ENCODE measurements at places on chromosomes 7 and 10. TPM values are rescaled to one million over a fixed set of nuclear protein-coding genes. Genes with fewer than 3 reads are reported as not detected.

The DENND2A gene
- total RNA-seq, result 18.0 TPM

The LRWD1 gene
- total RNA-seq, result 14.1 TPM

The MYL10 gene
- total RNA-seq, result not detected

The KIAA1217 gene
- 63.8 TPM for total RNA-seq

The SPAM1 gene
- total RNA-seq, result not detected

The CELF2 gene
- 39.2 TPM for total RNA-seq

The TDRD1 gene
- total RNA-seq, result 0.88 TPM

The CASTOR2 gene
- 9.9 TPM for total RNA-seq

The NPC1L1 gene
- total RNA-seq, result 0.88 TPM

The ENO4 gene
- 1.2 TPM for total RNA-seq

The DIP2C gene
- 22.6 TPM for total RNA-seq

The FOXP2 gene
- total RNA-seq, result 8.0 TPM

The CDHR3 gene
- 7.1 TPM for total RNA-seq

The INMT gene
- total RNA-seq, result 44.8 TPM

The ACTL6B gene
- total RNA-seq, result not detected

The CEP55 gene
- 0.88 TPM for total RNA-seq

The CYP3A7 gene
- not detected for total RNA-seq

The HYAL4 gene
- not detected for total RNA-seq

- DNase-seq, result no peak
Measured at GRCh38 chr7:6579446-6579845, 2.2 kb downstream of the ZDHHC4 start.

DNA sequence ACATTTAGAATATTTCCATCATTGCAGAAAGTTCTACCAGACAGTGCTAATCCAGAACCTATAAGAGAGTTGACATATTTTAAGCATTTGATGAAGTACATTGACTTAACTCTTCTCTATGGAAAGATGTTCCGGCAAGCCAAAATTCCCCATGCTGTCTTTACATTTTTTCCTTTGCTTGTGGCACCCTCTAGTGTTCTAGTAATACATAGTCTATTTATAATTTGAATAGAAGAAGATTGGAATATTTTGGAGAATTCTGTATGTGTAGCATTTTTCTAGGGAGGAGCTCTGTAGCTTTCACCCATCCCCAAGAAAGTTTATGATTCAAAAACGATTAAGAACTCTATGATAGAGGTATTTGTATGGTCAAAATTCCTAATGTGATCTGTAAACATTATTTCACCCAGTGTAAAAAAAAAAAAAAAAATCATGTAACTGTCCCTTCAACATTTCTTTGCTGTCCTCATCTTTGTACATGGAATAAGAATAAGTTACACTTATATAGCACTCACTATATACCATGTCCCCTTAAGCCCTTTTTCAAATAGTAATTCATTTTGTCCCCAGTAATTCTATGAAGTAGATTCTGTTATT lies 33.2 kb downstream of the NRF1 start:
- no peak for DNase-seq

DNA sequence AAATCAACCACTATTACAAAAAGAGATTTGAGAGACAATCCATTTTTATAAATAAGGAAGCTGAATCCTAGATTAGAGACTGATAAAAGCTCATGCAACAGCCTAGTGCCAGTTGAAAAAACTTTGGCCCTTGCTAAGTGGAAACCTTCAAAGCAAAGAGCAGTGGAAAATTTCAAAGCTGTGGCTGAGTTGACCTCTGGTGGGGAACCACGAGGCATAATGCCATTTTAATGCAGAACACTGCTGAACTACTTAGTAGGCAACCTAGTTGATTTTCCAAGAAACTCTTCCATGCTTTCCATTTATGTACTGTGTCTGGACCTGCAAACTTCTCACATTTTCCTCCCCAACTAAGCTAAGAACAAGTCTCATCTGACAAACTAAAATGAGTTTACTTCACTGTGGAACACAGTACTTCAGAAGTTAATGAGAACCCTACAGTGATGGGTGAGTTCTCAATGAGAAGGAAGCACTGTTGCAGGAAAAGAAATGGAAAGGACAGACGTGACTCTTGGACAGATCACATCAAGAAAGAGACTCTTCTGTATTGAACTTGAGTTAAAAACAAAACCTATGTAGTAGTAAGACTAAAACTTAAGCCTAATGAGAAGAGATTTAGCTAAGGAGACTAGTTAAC lies 19.5 kb downstream of the FZD9 start:
- DNase-seq, result no peak

DNA sequence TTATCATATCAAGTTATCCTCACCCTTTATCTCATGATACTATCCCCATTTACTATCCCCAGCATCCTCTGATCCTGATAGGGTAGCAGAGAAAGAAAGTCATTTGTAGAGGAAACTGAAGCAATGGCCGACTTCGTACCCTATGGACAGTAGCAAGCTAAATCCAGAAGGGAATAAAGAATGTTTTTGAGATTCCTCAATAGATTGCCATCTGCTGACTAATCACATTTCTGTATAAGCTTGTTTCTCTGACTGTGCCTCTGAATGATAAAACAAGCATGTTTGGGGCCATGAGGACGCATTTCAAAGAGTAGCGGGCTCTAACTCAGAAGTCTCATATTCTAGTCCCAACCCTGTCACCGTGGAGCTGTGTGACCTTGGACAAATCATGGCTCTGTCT lies 13.2 kb upstream of the FAM107B start:
- no peak for DNase-seq

DNA sequence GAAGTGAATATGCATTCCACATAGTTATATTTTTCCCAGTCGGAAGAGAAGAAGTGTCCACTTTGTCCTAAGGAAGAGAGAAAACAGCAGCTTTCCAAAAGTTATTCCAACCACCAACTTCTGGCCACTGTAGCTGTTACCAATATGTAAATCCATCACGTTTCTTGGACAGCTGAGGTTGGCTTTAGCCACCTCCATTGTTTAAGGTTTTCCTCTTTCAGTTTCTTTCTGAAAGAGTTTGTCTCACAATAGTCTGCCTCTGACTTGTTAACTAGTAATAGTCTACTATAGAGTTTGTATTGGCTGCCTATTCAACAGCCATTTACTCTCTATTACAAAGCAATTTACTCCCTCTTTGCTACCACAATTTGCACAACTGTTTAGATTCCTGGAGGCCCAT lies 457.6 kb upstream of the LRRN3 start:
- no peak for DNase-seq

DNA sequence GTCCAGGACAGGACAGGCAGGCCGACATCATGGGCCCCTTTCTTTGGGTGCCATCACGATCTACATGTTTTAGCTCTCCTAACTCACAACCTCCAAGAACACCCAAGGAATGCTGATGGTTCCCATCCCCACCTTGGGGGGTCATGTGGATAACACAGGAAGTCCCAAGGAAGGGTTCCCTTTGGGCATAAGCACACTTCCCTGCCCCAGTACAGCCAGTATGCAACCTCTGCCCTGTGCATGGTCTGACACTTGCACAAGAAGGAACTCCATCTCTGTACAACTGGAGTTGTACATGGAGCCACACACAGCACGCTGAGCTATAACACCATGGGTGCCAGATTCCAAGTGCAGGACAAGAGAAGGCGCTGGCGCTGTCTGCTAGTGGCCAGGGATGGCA lies 11.0 kb downstream of the MAT1A start:
- DNase-seq, result no peak

GRCh38 chr7:155324012-155324917 lies 26.6 kb downstream of the INSIG1 start:
- DNase-seq, result no peak

DNA sequence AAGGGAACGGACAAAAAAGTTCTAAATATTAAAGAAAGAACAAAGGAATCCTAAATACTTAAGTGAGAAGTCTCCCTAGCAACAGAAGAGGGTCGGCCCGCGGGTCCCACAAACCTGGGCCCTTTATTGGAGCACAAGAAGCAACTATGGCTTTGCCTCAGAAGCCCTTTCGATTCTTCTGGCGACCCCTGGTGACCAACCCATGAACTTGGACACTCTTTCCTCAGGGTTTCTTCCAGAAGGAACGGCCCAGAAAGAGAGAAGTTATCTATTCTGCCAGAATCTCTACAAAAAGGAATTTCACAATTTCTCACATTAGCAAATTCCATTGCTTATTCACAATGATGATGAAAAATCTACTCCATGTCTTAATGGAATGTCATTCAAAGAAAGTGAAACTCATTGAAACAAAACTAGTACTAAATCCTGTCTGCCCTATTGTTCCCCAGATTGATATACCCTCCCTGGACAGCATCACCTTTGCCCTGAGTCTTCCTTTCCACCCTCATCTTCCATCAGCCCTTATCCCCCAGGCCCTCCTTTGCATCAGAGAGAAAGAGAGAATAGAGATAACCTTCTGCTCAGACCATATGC lies 43.7 kb downstream of the CPVL start:
- DNase-seq, result peak; percentile 82

DNA sequence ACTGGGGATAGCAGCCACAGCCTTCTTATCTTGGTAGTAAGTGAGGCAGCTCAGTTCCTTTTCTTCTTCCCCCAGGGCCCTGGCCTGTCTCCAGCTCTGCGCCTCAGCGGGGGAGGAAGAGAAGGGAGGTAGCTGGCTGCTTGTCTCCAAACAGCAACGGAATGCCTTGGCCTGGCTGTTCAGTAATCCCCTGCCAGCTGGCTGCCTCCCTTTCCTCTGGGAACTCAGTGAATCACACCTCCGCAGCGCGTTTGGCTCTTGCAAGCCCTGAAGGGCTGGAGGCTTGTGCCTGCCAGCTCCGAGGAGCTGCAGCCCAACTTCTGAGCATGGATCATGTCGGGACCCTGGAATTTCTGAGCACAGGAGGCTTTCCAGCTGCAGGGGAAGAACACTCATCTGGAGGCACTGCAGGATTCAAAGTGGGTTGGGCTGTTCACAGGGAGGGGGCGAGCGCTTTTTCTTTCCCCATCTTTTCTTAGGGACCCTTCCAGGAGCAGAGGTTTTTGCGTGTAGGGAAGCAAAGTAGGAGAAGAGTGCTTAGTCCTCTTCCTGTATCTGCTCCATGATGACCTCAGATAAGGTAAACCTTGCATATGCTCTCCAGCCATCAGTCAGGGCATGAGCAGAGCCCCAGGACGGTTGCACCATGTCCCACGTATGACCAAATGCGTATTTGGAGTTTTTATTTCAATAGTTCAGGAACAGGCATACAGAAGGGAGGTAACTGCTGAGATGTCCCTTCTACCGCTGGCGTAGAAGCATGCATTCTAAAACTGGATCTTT lies 253.2 kb upstream of the INHBA start:
- peak; percentile 88 for DNase-seq

DNA sequence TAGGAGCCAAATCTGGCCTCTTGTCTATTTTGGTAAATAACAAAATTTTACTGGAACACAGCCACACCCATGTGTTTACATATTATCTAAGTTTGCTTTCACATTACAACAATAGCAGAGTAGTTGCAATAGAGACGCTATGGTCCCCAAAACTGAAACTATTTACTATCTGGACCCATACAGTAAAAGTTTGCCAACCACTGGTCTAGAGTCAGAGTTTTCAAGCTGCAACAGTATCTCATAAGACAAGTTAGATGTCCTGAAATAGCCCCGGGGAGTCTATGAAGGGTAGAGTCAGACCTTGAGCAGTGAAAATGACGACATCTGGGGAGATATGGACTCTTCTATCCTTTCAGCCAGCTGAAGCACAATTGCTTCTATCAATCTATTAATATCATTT lies 74.2 kb downstream of the CTNNA3 start:
- no peak for DNase-seq

DNA sequence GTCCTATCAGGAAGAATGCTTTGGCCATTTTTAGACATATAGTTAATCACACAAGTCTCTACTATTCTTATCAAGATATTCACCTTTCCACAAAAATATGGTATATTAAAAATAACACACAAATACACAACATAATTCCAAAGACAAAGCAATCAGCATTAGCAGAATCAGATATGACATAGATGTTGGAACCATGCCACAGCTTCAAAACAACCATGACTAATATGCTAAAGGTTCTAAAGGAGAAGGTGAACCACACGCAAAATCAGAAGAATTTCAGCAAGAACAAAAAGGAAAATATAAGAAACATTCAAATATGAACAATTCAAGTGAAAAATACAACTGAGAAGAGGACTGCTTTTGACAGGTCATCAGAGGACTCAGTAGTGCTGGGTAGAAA lies 670.2 kb upstream of the SORCS1 start:
- DNase-seq, result no peak

- DNase-seq, result peak; percentile 53
Measured at GRCh38 chr7:128405471-128406313, 4.1 kb downstream of the IMPDH1 start.

DNA sequence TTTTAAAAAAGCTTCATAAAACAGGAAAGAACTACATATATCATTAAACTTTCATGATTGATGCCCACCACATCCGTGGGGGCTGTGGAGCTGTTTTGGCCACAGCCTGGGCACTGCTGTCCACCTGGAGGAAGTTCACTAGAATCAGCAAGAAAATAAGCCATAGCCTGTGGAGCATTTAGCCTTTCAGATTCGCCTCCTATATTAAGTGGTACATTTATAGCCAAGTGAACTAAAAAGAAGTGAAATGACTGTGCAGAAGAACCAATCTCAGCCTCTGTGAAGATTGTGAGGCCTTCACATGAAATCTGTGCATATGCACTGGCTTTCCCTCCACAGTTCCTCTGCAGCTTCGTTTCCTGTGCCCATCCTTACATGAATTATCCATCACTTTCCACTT lies 23.5 kb downstream of the WNT16 start:
- DNase-seq, result no peak

- DNase-seq, result no peak
Measured at GRCh38 chr10:56104923-56105322, 256.1 kb downstream of the ZWINT start.

DNA sequence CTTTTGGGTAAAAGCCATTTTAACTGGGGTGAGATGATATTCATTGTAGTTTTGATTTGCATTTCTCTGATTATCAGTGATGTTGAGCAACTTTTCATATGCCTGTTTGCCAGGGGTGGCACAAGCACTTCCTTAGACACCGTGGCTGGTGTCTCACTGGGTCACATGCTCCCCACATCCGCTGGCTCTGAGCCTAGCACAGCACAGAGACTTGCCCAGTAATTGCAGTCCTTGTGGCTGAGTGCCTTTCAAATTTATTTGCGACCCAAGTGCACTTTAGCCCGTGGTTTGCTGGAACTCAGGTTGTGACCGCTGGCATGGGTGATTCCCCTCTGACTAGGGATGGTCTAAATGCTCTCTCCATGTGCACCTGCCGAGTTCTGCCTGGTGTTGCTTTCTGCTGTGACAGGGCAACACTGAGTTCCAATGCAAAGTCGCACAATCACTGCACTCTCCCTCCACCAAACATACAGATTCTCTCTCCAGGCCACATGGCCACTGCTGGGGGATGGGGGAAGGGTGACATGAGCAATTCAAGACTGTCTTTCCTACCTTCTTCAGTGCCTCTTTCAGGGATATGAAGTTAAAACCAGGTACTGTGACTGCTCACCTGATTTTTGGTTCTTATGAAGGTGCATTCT lies 66.5 kb downstream of the ZNF277 start:
- no peak for DNase-seq

DNA sequence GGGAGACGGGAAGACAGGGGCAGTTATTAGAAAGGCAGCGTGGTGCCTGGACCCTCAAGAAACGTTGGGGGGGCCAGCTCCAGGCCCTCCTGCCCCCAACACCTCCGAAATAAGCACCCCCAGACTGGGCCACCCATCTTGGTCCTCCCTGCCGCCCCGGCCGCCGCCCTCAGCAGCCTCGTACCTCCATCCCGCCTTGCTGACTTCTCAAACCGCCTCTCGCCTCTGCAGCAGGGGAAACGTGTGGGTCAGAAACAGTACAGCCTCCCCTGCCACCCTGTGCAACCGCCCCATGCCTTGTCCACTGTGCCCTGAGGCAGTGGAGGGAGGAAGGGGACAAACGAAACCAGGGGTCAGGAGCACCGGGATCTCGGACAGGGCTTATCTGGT lies 7.2 kb downstream of the GIGYF1 start:
- no peak for DNase-seq

- no peak for DNase-seq
Measured at GRCh38 chr10:27392606-27393005, 111.5 kb upstream of the RAB18 start.

Measured in kidney (tissue), 22 donors.